NCI-H187 treated with DMSO at 0.1 percent for 48 hours (cell line): ENCODE measurements at places on chromosomes 12 and 14.

DNA sequence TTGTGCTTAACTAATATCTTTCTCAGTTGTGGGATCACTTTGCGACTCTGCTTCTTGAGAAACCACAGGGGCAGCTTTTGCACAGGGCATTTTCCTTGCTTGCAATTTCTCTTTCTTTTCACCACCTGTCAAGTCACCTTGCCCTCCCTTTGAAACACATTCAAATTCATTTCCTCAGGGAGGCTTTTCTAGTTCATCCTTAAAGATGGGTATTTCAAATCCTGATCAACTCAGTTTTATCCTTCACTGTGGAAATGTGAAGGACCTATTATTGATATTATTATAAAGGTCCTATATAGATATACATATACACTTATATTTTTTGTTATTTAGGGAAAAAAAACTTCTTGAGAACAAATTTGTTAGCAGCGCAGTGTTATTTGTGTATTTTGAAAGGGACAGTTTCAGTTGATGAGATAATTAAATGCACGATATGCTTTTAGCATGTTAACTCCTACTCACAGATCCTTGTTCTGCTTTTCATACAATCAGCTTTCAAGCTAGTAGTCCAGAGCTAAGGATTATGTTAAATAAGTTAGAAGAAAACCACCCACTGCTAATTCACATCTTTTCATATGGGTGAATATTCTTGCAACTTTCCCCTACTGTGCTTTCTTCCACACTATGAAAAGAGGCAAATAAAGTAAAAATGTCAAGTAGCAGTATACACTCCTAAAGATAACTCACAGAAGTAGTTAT is 501.4 kb upstream of the RGS6 start:
- no peak for DNase-seq

GRCh38 chr14:91143862-91144261 is 30.0 kb downstream of the DGLUCY start:
- no peak for DNase-seq

DNA sequence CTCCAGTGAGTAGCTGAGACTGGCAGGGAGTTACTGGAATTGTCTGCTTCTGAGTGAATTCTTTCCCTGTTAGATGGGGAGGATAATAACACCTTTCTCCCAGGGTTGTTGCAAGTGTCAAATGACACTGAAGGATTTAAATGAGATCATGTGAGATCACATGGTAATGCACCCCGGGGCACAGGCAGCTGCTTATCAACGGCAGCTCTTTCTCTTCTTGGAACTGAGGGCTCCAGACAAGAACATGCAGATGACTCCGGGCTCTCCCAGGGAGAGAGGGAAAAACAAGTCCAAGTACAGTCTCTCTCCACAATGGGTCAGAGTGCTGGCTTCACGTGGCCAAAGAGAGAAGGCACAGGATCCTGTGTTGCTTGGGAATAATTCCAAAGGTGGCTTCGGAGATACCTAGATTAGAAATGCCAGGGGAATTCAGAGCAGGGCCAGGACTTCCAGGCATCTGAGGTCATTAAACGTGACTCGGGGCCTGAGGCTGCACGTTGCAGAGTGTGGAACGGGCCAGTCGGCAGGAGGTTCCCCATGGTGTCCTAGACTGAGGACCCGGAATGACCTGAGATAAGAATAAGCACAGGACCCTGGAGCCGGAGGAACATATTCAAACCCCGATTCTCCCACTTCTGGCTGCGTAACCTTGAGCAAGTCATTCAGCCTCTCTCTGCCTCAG is 109.2 kb downstream of the PRMT8 start:
- DNase-seq, result no peak

GRCh38 chr12:47939009-47939601 is 24.3 kb upstream of the TMEM106C start:
- DNase-seq, result no peak

GRCh38 chr14:69879175-69880043 is at the start of gene SMOC1:
Gene SMOC1 (plus strand): TSS chr14:69879416. CDS start chr14:69879679, 263 bp downstream.
- no peak for DNase-seq

DNA sequence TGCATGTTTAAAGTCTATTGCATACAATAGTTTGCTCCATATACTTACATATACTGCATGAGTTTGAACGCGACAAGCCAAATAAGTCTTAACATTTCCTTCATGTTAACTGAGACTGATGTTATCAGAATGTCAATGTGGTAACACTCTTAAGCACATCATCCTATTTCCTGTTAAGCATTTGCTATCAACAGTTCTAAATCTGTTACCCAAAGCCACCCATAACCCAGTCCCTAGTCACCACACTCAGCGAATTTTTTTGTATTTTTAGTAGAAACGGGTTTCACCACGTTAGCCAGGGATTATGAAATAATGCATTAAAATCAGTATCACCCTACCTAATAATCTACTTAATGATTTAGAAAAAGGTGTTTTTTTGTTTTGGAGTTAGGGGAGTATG is 39.4 kb downstream of the HNRNPC start:
- DNase-seq, result no peak

GRCh38 chr12:106251631-106252455 is 4.0 kb upstream of the CKAP4 start:
- DNase-seq, result no peak

GRCh38 chr14:60651796-60652673 is 2.8 kb upstream of the SIX1 start:
- peak; percentile 71 for DNase-seq

GRCh38 chr14:35890308-35890707 is 64.2 kb downstream of the BRMS1L start:
- no peak for DNase-seq

GRCh38 chr14:100421756-100422470 is 98.8 kb downstream of the SLC25A47 start:
- DNase-seq, result no peak

- DNase-seq, result no peak
Observed at GRCh38 chr12:128316973-128317526, 50.1 kb downstream of the TMEM132C start.

GRCh38 chr12:2649201-2650030 is 145.4 kb upstream of the FKBP4 start:
- DNase-seq, result no peak

GRCh38 chr14:61153431-61153830 is 127.7 kb downstream of the TMEM30B start:
- DNase-seq, result no peak

DNA sequence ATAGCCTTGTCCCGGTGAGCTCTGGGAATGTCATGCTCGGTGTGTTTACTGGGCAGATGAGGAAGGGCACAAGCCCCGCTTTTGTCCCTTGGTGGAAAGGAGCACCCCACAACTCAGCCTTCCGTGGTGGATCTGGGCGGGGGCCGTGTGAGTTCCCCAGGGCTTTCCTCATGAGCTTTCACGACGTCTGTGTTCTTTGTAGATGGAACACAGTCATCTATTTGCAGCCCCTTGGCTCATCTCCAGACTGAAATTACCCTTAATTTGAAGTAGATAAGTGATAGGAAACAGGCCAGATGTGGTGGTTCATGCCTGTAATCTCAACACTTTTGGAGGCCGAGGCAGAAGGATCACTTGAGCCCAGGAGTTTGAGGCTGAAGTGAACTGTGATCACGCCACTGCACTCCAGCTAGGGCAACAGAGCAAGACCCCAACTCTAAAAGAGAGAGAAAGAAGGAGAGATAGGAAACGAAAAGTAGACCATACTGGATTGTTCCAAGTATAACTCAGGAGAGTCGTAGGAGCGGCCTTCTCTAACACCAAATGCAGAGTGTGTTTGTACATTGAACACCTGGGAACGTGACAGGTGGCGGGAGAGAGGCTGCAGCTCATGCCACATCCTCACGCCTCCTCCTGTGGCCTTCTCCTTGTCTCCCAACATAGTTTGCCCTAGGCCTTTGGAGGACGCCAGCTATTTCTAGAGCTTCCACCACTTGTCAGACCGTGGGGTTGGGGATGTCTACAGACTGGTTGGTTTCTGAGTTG is 8.8 kb downstream of the P2RX4 start:
- DNase-seq, result no peak

- DNase-seq, result no peak
Observed at GRCh38 chr12:46483572-46484395, 111.2 kb upstream of the SLC38A2 start.

DNA sequence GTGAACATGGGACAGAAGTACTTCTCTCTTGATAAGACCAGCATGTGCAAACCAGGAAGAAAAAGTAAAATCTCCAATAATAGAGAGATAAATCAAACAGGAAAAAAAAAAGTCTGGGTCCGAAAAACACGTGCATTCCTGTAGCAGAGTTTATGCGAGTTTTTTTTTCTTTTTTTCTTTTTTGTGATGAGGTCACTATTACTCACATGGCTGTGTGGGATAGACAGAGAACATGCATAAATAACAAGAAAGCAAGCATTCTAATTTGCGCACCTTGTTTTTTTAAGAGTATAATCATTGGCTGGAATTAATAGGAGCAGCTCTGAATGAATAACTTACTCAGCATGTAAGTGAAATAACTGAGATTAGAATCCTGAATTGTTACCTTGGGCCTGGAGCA is 91.9 kb upstream of the CPM start:
- DNase-seq, result no peak
